WTC11 (cell line): ENCODE measurements at places on chromosomes 3 and 15.

- no peak for DNase-seq
These were observed 5.4 kb downstream of the UBE2E1 start for GRCh38 chr3:23811185-23811527.

GRCh38 chr3:126464997-126465396, 10.7 kb downstream of the ZXDC start:
- peak; percentile 5 for DNase-seq

- peak; percentile 50 for DNase-seq
These were observed at the start of gene IL17RE for GRCh38 chr3:9902372-9903237. Gene IL17RE, plus strand, starts transcription at chr3:9902848. Its CDS starts 85 bp downstream, at chr3:9902933.

- peak; percentile 29 for DNase-seq
These were observed 114.3 kb upstream of the ARHGEF3 start for GRCh38 chr3:56915966-56916586.

DNA sequence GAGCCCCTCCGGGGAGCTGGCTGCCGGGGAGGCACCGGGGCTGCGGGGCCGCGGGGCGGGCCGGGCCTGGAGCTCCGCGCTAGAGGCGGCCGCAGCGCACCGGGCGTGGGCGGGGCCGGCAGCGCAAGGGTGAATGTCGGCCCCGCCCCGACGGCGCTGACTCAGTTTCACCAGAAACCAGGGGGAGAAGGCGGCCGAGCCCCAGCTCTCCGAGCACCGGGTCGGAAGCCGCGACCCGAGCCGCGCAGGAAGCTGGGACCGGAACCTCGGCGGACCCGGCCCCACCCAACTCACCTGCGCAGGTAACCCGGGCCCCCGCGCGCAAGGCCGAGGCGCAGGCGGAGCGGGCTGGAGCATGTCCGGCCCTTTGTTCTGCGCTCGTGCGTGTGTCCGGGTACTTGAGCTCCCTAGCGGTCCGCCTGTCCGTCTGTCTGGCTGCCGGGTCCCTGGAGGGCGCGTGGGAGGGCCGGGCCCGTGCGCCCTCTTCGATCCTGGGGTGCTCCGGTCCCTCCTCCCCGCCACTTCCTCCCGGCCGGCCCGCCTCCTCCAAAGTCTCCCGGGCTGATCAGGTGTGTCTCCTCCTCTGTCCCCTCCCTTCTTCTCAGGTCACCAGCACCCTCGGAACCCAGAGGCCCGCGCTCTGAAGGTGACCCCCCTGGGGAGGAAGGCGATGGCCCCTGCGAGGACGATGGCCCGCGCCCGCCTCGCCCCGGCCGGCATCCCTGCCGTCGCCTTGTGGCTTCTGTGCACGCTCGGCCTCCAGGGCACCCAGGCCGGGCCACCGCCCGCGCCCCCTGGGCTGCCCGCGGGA, at the start of gene SPINT1:
SPINT1 (plus strand) TSS at position 164 of the 811 bp plus-strand sequence; CDS start at position 671, 507 bp downstream.
- DNase-seq, result peak; percentile 63

- no peak for DNase-seq
These were observed 8.7 kb downstream of the RAB7A start for GRCh38 chr3:128734523-128735189.

DNA sequence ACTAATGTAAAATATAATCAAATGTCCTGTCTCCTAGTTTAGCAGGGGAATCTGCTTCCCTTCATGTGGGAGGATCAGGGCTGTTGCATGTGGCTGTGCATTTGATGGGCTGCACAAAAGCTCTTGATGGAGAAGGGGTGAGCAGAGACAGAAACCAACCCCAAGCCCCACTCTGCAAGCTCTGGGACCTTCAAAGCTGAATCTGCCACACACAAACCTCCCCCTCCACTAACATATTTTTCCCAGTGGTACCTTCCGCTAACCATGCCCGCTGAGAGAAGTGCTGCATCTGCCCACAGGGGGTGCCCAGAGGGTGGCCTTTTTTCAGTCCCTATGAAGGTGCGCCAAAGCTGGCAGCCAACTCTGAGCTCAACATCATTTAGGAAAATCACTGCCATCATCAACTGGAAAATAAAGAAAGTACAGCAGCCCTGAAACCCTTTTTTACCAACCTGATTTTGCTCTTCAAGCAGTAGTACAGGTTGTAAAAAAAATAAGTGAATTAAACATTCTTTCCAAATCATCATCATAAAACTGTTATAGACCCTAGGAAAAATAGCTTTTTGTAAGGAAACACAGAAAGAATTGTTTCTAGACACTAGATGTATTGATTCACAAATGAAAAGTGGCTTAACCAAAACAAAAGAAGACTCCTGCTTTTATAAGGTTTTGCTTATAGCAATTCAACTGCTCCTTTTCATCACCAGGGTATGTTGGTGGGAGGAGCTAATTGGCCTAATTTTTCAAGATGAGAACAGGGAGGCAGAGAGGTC, 97.0 kb downstream of the HHLA2 start:
- no peak for DNase-seq

DNA sequence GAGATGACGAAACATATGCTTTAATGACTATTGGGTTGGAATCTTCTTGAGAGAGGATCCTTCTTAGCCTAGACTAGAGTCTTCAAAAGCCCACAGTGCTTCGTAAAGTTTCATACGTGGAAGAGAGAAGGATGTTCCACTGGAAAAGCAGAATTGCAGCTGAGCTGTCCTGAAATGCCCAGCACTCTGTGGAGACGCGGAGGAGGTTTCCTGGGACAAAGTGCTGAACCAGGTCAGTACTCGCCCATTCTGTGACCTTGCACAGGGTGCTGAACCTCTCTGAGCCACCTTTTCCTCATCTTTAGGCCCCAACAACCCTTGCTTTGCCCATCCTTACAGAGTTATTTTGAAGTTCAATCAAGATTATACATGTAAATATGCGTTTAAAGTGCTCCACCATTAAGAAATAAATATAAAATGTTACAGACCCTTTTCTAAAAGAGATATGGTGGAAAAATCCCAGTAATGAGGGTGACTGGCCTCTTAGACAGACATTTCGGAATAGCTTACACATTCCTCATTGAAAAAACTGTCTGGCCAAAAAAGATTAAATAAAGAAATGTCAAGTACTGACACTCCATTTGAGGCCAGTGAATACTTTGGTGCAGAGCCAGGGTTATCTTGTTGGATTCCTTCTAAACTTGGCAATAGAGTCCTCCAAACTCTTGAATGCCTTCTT, 4.2 kb upstream of the MAGEF1 start:
- no peak for DNase-seq

DNA sequence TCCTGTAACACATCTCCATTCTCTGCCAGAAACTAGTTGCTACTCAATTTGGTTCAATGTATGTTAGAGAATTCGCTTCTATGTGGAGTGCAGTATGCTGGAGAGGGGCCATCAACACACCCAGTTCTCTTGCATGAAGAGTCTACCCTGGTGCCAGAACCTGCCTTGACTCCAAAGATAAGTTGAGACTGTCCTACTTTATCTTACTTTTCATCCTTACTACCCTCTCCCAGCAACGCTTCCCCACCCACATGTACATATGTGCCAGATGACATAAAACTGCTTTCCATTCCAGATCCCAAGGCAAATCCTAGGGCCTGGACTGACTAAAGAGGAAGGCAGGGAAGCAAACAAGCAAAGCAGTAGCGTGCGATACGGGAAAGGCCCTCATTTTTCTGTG, 442.6 kb upstream of the THRB start:
- no peak for DNase-seq

- DNase-seq, result peak; percentile 8
These were observed 9.9 kb downstream of the TBC1D2B start for GRCh38 chr15:78067328-78068228.

DNA sequence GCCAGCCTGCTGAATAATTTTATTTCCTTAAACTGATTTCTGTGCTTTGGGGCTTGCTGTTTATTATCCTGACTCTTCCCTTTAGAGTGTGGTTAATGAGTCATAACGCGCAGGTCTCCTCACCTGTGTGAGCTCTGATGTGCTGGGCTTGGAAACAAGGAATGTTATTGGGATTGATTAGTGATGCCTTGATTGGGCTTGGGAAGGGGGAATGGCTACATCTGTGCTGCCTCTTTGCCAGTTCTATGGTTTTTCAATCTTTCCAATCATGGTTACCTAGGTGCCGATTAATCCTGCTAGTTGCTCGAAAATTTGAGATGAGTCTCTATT, 161.0 kb downstream of the THSD4 start:
- DNase-seq, result no peak

DNA sequence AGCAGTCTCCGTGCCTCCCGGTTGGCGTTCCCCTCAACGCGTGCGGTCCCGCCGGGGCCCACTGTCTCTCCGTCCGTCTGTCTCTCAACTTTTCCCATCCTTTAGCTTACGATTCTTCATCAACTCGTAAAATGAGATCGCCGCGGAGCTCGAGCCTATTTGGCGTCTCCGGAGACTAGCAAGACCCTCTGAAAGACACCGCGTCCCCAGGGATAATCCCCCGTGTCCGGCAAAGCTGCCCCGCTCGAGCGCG, 3.4 kb downstream of the GATA2 start:
- DNase-seq, result no peak

GRCh38 chr3:114690911-114691310, 397.1 kb downstream of the TIGIT start:
- DNase-seq, result no peak

DNA sequence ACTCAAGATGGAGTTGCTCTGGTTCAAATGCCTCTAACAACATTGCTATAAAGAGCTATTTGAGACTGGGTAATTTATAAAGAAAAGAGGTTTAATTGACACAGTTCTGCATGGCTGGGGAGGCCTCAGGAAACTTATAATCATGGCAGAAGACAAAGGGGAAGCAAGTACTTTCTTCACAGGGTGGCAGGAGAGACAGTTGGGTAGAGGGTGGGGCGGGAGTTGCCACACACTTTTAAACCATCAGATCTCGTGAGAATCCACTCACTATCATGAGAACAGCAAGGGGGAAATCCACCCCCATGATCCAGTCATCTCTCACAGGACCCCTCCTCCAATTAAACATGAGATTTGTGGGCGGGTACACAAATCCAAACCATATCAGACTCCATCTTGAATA, 30.7 kb downstream of the MAP2K5 start:
- DNase-seq, result no peak

- DNase-seq, result no peak
These were observed 372.5 kb downstream of the IL20RB start for GRCh38 chr3:137330246-137330645.

GRCh38 chr15:71743861-71744382, 66.4 kb upstream of the NR2E3 start:
- peak; percentile 46 for DNase-seq

DNA sequence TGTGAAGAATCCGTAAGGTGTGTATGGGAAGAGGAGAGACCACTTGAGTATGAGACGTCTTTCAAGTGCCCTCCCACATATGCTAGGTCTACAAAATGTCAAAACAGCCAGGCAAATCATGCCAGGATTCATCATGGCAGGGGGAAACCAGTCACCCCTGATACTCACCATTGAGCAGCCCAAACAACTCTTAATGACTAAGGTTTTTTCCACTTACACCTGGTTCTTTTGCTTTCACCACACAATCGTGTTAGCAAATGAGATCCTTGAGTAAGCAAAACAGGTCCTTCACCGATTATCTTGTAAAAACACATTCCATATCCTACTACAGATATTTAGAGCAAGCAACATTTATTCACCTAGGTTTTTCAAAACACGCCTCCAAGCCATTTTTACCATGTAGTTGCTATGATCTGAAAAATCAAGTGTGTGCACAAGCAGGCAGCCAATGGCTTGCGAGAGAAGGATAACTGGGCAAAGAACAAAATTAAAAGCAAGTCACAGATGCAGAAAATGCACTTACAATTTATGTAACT, 177.5 kb upstream of the LPP start:
- no peak for DNase-seq

GRCh38 chr3:64385277-64385676, 160.0 kb upstream of the PRICKLE2 start:
- no peak for DNase-seq

DNA sequence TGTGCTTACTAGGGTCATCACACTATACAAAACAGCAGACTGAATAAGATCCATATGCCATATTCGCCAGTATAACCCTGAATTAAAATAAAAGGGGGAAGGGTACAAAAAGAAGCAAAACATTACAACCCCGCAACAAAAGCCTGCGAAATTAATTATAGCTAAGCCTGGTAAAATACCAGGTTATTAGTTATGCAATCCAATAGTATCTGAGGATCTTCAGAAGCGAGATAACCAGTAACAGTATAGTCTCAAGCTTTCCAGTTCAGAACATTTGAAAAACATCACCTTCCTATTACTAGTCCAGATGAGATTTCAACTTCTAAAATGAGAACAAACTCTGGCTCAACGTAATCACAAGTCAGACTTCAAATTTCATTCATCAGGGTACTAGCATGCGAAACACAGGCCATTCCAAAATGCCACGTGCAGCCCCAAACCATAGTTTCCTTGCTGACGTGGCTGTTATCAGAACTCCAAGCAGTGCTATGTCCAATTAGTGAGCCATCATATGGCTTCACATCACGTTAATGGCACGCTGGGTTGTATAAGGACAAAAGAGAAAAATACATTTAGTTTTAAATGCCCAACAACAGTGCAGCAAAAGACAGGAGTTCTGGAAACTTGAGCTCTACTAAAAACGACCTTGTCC, 1.1 kb downstream of the SSR3 start:
- no peak for DNase-seq

DNA sequence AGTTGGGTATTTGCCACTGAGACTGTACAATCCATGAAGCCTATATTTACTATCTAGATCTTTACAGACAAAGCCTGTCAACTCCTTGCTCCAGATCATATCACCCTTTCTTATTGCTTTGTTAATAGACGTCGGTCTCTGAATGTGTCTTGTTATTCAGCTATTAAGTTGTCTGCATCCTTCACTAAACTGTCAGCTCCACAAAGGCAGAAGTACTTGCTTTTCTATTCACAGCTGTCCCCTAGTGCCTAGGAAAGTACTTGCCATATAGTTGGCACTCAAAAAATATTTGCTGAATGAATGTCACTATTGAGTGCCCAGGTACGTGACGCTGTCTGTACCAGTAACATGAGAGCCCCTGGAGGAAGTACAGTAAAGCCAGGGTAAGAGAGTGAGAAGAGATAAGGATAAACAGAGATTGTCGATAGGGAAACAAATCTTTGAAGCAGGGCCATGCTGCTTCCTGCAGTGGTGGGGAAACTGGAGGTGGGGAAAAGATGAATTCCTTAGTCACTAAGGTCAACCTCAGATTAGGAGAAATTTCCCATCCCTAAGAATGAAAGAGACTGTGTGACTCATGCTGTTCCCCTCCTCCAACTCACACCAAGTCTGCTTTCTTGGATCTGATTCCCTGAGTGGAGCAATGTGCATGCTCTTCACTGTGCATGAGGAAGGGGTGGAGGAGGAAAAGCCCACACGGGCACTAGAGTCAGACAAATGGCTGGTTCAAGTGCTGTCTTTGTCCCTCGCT, 36.3 kb downstream of the PRICKLE2 start:
- no peak for DNase-seq
